Epithelial cell of proximal tubule (primary cell): ENCODE measurements at places on chromosomes 7 and 10. TPM values are rescaled to one million over a fixed set of nuclear protein-coding genes. Genes with fewer than 3 reads are reported as not detected.

GRCh38 chr10:43055991-43056567 lies 20.8 kb upstream of the RET start:
- DNase-seq: no peak

GRCh38 chr10:131198843-131199242 lies 112.7 kb downstream of the TCERG1L start:
- no peak for DNase-seq

DNA sequence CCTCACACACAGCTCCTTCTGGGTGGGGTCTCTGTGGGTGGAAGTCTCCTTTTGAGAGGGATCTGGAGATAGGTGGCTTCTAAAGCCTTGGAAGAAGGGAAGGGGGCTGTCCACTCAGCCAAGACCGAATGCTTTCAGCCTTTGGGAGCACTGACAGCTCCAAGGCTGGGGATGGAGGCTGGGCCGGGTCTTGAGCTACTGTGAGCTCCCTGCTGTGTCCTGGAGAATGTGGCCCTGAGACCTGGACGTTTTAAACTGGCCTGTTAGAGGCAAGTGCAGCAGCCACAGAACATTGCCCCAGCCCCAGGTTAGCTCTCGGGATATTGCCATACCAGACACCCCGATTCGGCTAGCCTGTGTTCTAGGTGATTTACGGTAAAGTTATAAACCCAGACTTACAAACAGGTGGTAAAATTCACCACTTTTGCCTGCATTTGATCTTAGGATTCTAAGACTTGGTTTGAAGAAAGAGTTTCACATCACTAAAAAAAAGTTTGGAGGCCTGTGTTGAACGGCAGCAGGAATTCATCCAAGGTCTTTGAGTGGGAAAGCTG lies 548.5 kb upstream of the FOXK1 start:
- no peak for DNase-seq

DNA sequence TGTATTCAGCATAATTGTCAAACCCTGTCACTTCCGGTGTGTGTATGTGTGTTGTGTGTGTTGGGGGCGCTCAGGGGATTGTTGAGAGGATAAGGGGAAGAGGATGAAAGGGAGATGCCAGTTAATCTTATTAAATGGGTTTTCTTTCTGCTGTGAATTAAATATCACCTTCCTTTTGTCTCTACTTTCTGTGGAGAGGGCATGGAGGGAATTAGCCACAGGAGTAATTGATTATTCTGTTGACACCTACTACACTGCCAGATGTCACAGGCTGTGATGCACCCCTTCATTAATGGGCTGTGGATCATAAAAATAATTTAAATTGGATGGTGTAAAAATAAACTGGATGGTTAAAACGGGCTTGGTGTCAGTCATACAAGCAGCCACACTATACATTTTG lies 311.9 kb downstream of the MDFIC start:
- no peak for DNase-seq

DNA sequence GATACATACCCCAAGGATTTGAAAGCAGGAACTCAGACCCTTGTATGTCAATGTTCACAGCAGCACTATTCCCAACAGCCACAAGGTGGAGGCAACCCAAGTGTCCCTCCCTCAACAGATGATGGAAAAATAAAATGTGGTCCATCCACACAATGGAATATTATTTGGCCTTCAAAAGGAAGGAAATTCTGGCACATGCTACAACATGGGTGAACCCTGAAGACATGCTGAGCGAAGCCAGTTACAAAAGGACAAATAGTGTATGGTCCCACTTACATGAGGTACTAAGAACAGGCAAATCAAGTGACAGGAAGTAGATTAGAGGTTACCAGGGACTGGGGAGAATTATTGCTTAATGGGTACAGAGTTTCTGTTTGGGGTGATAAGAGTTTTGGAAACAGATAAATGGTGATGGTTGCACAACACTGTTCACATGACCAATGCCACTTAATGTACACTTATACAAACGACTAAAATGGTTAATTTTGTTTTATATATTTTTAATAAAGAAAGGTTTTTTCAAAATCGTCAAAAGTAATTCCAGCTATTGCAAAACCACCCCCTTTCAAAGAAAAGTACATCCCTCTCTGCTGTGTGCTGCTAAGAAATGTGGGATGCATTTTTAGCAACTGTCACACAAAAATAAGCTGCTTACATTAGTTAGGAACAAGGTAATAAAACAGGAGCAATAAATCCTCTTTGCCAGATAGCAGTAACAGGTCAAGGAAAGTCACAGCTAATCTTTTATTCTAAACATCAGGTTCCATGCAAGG lies 85.7 kb downstream of the GRB10 start:
- no peak for DNase-seq

GRCh38 chr10:132572545-132572937 lies 35.0 kb downstream of the INPP5A start:
- DNase-seq: no peak

- no peak for DNase-seq
Measured at GRCh38 chr10:124918191-124918830, 23.6 kb upstream of the ZRANB1 start.

GRCh38 chr10:88127269-88127668 lies 263.8 kb downstream of the PTEN start:
- DNase-seq: no peak

GRCh38 chr10:132420981-132421846 lies 24.2 kb downstream of the PWWP2B start:
- no peak for DNase-seq

DNA sequence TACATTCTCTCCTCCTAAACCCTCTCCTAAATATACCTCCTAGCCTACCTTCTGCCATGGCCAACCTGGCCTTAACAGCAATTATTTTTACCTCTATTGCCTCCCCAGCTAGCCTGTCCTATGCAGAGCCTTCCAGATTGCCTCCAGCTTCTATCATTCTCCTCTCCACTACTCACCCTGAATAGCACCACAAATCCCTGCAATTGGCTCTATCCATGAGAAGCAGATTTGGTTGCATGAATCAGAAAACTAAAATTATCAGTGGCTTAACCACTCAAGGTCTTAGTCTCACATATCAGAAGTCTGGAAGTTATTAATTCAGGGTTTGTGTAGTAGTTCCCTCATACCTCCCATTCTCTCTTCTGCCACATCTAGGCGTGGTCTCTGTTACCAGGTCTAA lies 120.3 kb upstream of the CACUL1 start:
- DNase-seq: no peak

- DNase-seq: no peak
Measured at GRCh38 chr10:132282667-132283603, 24.8 kb downstream of the STK32C start.

DNA sequence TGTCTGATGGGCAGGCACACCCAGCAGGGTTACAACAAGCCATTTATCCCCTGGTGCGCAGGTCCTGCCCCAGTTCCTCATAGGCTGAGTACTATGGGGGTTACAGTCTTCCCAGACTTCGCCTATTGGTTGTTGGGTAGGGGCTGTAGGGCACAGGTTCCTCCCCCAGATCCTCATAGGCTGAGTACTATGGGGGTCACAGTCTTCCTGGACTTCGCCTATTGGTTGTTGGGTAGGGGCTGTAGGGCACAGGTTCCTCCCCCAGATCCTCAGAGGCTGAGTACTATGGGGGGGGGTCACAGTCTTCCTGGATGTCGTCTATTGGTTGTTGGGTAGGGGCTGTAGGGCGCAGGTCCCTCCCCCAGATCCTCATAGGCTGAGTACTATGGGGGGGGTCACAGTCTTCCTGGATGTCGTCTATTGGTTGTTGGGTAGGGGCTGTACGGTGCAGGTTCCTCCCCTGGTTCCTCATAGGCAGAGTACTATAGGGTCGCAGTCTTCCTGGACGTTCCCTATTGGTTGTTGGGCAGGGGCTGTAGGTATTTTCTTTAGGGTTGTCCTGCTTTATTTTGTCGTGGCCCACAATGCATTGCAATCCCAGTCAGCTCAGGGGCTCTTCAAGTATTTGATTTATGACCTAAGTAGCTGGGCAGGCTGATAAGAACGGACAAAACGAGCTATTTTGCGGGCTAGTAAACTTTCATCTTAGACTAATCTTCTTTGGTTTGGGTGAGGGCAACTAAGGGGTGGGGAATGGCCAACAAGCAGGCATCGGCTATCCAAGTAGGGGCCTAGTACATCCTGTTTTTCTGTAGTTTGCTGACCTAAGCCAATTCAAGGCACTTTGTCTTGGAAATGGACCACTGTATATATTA lies 3.4 kb downstream of the LRRC27 start:
- no peak for DNase-seq

Gene PIK3CG
- total RNA-seq: 0.23 and 0.36 TPM in 2 replicates

Gene LGI1
- not detected in 2 replicates for total RNA-seq

Gene KLHL7
- total RNA-seq: 40.8 and 47.4 TPM in 2 replicates
